ENCODE measurements at places on chromosomes 1 and 21.

DNA sequence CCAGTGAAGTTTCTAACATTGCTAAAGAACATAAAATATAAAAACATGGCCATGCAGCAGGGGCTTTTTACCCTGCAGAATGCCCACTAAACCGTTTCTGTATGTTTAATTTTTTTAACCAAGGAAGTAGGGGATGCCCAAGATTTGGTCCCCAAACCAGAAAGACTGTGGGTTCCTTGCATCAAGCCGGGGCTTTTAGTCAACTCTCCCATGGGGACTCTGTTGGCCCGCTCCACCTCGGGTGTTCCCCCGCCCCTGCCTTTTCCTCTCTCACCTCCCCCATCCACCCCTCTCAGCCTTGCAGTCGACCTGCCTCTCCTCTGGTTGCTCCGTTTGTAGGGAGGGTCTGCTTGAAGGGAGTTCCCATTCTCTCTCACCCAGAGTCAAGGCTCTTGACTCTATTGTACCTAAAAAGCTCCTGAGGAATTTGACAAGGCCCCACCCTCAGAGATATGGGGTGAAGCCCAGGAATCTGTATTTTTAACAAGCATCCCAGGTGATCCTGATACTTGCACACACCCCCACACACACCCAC lies 117.5 kb downstream of the TOMM20 start:
- peak; percentile 26 for DNase-seq

GRCh38 chr21:46124926-46125845 lies 27.3 kb downstream of the COL6A2 start:
- DNase-seq: no peak

DNA sequence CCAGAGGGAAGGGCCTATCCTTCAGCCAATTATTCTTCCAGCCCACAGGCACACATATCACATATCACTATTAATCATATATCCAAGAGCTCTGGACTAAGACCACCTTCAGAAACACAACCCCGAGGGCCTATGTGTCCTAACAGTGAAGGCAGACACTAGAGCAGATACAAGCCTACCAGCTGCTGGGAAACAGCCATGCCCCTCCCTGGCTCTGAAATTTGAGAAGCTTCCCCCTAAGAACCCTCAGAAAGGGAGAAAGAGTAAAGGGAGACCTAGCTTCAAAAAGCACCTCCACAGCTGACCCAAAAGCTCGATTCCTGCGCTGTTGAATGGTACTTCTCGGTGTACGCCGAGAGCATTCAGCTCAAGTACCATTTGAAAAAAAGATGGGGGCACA lies 17.4 kb downstream of the CNN3 start:
- no peak for DNase-seq

DNA sequence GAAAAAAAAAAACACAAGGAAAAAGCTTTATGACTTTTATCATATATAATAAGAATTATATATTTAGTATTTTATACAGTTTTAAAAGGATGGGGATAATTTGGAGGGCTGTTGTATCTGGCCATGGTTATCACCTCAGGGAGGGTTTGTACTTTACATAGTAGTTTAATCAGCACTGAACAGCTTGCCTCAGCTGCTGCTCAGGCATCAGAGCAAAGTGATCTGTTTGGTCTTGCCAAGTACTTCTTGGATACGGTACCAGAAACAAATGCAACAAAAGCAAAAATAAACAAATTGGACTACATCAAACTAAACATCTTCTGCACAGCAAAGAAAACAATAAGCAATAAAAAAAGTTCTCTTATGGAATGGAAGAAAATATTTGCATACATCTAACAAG lies 2.6 kb upstream of the SPTA1 start:
- DNase-seq: no peak

- no peak for DNase-seq
These were observed 49.5 kb upstream of the ACOT11 start for GRCh38 chr1:54498383-54499096.

DNA sequence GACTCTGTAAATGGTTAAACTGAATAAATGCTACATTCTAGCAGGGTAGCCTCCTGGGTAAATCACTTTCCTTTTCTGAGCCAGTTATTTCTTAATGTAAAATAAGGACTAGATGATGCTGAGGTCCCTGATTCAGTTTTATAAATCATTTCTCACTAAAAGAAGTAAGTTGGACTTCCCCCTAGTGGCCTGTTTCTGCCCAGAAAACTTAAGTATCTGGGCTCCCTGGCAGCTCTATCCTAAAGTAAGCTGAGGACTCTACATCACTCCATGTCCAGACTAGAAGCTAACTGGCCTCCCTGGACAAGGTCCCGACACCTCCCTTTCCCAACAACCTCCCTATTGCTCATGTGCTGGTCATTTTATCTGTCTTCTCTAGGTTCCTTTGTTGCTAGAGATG lies 3.0 kb downstream of the GPN2 start:
- DNase-seq: no peak

DNA sequence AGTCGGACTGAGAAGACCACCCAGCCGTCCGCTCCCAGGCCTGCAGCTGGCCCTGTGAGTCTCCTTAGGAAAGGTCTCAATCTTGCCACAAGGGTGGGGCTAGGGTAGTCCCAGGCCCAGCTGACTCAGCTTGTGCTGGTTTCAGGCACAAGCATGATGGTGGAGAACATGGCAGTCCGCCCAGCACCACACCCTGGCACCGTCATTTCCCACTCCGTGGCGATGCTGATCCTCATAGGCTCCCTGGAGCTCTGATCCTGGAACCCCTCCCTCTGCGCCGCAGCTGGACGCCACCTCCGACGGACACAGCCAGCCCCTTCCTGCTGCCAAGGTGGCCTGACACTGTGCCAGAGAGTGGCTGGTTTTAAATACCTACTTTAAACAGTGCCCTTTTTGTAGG lies 10.7 kb downstream of the TMEM81 start:
- DNase-seq: no peak

Data from stimulated activated CD8-positive, alpha-beta memory T cell treated with anti-CD3 and anti-CD28 coated beads, Interleukin-4, amount 100 ng/mL, for 4 hours (primary cell).